ENCODE measurements at places on chromosomes 4 and X.
A peak's percentile ranks its signal among the peaks of the same experiment; 100 is the strongest.

DNA sequence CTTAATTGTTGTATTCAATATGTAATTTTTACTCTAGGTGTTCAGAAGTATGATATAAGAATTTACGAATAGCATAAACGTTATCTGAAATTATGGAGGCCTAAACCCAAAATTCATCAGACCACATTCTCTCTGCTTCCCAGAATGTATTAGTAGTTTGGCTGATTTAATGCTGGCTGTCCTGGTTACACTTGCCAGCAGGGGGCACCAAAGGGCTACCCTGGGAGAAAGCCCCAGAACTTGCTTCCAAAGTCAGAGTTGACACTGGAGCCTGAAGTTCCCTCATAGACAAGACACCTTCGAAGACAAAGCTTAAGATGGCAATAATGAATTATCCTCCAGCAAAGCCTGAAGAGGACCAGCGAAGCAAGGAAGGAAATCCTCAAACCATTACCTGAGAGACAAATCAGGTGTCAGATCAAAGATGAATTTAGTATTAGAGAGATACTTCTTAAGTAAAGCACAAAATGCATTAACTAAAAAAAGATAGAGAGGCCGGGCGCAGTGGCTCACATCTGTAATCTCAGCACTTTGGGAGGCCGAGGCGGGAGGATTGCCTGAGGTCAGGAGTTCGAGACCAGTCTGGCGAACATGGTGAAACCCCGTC lies 11.3 kb upstream of the ANOS1 start:
- peak; percentile 64 for DNase-seq

- DNase-seq = no peak
Observed at GRCh38 chr4:184668096-184668495, 18.6 kb downstream of the PRIMPOL start.

- peak; percentile 84 for DNase-seq
Observed at GRCh38 chrX:101415180-101416145, 7.4 kb downstream of the HNRNPH2 start.

GRCh38 chr4:110798687-110799086 lies 175.8 kb upstream of the PITX2 start:
- DNase-seq = no peak

DNA sequence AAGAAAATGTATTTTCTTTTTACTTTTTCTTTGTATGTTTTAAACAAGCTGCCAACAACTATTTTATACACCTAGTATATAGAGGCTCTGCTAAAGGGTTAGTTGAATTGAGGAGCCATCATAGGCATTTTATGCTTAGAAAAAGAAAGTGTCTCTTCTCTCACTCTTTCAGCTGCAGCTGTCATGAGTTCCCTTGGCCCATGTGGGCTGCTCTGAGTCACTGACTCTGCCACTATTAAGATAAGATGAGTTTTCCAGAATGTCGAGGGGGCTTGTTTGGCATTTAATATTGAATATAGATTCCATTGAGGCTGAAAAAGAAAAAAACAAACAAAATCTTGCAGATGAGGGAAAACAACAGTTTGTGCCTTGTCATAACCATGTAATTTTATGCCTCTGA lies 126.0 kb upstream of the PAQR3 start:
- no peak for DNase-seq

GRCh38 chr4:182228991-182229577 lies 14.1 kb upstream of the TENM3 start:
- no peak for DNase-seq

DNA sequence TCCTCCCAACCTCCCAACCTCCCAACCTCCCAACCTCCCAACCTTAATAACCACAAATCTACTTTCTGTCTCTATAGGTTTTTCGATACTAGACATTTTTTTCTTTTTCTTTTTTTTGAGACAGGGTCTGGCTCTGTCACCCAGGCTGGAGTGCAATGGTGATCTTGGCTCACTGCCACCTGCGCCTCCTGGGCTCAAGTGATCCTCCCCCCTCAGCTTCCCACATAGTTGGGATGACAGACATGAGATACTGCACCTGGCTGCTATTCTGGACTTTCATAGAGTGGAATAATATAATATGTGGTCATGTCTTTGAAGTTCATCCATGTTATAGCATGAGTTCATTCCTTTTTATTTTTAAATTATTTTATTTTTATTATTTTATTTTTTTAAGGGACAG lies 39.5 kb upstream of the ZFX start:
- DNase-seq = no peak

GRCh38 chrX:96382018-96382417 lies 302.6 kb upstream of the DIAPH2 start:
- no peak for DNase-seq

DNA sequence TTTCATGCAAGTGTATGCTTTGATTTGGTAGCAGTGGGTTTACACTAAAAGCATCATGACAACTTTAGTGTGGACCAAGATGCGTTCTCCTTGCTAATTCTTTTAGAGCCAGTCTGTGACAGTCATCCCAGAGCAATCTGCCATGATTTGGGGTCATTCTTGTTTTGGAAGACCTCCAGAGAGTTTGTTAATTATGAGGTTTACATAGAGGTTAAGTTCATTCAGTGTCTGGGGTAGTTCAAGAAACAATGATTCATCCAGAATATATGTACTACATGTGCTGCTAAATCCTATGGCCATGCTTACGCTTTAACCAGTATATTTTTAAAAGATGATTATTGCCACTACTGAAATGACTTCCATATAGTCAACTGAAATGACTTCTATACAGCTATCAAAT lies 328.5 kb upstream of the AGA start:
- no peak for DNase-seq

DNA sequence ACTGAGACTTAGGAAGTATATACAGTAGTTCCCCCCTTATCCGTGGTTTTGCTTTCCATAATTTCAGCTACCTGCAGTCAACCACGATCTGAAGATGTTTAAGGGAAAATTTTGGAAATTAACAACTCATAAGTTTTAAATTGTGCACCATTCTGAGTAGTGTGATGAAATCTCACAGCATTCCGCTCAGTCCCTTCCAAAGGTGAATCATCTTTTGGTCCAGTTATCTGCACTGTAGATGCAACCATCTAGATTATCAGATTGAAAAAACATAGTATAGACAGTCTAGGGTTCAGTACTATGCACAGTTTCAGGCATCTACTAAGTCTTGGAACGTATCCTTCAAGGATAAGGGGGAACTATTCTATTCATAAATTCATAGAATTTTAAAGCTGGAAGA lies 109.0 kb downstream of the ANXA3 start:
- DNase-seq = no peak

GRCh38 chrX:53073115-53073586 lies 9.0 kb upstream of the TSPYL2 start:
- no peak for DNase-seq

DNA sequence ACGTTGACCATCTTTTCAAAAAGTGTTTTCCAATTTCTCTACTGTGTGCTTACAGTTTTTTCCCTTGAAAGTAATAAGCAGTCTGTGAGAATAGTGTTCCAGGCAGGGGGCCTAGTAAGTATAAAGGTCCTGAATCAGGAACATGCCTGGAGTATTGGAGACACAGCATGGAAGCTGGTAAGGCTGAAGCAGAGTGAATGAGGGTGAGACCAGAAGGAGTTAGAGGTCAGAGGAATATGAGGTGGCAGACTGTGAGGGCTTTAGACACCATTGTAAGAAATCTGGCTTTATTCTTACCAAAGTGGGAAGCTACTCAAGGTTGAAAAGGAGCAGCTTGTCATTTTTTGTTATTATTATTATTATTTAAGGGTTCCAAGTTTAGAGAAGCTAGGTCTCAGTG lies 107.4 kb downstream of the CT47B1 start:
- no peak for DNase-seq

- no peak for DNase-seq
Observed at GRCh38 chrX:2434270-2435163, 66.3 kb downstream of the DHRSX start.

DNA sequence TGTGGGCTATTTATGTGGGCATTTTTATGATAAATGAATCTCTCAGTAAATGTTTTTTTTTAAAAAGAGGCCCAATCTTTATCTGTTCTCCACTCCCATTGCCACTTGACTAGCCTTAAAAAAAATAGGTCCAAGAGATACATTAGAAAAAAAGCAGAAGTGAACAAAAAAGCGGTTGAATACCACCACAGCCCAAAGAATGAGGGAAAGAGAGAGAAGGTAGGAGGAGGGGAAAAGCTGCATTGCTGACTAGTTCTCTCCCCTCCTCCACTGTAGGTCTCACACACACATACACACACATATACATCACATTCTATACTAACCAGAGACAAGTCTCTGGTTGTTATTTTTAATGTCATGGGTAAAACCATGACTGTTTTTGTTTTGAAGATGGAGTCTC lies 95.8 kb upstream of the IL13RA1 start:
- no peak for DNase-seq

GRCh38 chr4:74314329-74314728 lies 6.1 kb downstream of the EPGN start:
- no peak for DNase-seq

- no peak for DNase-seq
Observed at GRCh38 chr4:90537491-90537890, 410.3 kb downstream of the CCSER1 start.

GRCh38 chr4:123064390-123064789 lies 142.0 kb upstream of the NUDT6 start:
- no peak for DNase-seq

- DNase-seq = no peak
Observed at GRCh38 chr4:139692309-139693012, 26.8 kb downstream of the MGST2 start.

DNA sequence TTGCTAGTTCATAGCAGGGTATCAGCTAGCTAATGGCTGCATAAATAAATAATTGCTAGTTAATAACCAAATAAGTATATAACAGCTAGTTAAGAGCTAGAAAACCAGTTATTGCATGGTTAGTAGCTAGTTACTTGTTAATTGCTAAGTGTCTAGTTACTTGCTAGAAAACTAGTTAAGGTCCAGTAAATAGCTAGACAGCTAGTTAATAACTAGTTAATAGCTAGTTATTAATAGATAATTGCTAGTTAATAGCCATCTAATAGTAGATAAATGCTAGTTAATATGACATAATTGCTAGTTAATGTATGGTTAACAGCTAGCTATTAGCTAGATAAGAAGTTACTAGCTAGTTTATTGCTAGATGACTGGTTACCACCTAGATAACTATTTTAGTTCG lies 629.9 kb upstream of the CT83 start:
- DNase-seq = no peak

- DNase-seq = no peak
Observed at GRCh38 chr4:110667670-110668069, 44.8 kb upstream of the PITX2 start.

GRCh38 chr4:78552389-78553042 lies 946 bp downstream of the ANXA3 start:
- no peak for DNase-seq

DNA sequence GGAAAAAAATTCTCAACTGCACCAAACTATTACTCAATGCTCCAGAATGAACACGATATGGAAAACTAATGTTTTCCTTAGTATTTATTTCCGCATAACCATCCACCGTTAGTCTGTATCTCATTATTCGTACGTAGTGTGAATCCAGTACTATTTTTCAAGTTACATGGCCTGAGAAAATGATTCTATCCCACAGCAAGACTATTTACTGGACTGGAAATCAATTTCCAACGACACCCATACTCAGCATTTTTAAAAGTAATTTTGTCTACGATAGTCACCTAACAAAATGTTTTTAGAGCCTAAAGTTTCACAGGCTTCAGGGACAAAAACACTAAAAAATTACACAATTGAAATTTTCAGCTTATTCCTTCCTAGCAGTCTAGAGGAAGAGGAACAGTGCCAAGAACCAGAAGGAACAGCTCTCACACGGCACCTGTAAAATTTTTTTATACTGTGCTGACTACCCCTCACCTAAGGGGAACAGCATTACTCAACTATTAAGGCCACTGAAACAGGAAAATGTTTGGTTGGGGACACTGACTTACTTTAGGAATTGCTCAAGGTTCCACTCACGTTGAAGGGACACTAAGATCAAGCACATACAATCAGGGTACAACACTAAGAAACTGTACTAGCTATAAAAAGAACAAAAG lies 9.6 kb downstream of the UBE2D3 start:
- no peak for DNase-seq

DNA sequence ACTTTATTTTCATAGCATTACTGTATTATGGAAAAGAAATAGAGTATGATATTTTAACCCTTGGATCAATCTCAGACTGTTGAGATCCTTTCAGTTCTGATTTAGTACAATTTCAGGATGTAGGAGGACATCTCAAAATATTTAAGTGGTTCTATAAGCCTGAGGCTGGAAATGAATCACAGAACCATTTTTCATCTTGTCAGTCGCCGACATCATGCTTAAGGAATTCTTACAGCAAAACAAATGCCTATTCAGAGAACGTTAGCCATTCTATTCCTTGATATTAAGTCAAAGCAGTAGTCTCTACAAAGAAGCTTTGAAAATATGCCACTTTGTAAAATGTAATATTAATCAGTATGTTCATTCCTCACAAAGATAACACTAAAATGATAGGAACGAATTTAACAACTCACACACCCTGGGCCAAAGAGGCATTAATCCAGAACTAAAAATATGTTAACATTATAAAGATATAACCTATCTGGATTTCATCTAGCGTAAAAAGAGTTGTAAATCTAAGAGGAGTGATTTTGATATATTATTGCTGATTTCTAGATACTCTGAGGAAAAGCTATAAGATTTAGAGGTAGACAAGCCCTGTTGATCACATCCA lies 152.0 kb downstream of the GASK1B start:
- peak; percentile 55 for DNase-seq

GRCh38 chr4:183347566-183347965 lies 25.3 kb upstream of the CLDN24 start:
- no peak for DNase-seq

GRCh38 chr4:62096881-62097280 lies 896.8 kb downstream of the ADGRL3 start:
- DNase-seq = no peak

- DNase-seq = peak; percentile 33
Observed at GRCh38 chrX:40644821-40645358, 2.5 kb downstream of the CXorf38 start.

GRCh38 chrX:152600853-152601633 lies 36.7 kb upstream of the GABRQ start:
- DNase-seq = no peak

- DNase-seq = no peak
Observed at GRCh38 chr4:111453216-111453615, 692.0 kb upstream of the FAM241A start.

DNA sequence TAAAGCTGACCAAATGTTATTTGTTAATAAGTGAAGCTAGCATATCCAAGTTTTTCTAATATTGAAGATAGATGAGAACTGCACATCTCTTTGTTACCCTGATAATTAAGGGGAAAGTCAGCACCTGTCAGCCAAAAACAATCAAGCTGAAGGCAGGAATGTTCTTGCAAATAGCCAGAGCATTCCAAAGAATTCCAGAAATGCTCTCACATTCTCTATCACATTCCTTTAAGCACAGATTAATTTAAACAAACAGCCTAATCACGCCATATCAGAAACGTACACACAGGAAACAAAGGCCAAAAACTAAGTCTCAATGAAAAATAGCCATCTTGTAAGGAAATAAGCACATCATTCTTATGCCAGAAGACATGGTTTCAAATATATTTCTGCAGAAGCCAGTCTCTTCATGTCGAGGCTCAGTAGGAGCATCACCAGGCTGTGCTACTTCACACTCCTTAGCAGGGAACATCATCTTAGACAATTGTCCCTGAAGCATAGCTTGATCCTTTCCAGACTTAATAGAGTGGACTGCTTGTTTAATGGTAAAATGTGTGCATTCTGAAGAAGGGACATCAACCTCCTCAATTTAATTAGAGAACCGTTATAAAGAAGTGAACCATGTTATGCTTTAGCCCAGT lies 252.9 kb upstream of the TTC29 start:
- no peak for DNase-seq
